ENCODE measurements at places on chromosomes 1 and 21.
A peak's percentile ranks its signal among the peaks of the same experiment; 100 is the strongest.

- DNase-seq, result no peak
Observed at GRCh38 chr1:213914392-213914791, 73.4 kb upstream of the PROX1 start.

GRCh38 chr1:193709607-193710006 is 523.2 kb upstream of the B3GALT2 start:
- DNase-seq, result no peak

- DNase-seq, result no peak
Observed at GRCh38 chr1:27345272-27345671, 3.5 kb downstream of the SYTL1 start.

- DNase-seq, result peak; percentile 35
Observed at GRCh38 chr1:16612332-16613172, 812 bp downstream of the NBPF1 start.

GRCh38 chr1:210692796-210693195 is 364.1 kb downstream of the HHAT start:
- no peak for DNase-seq

GRCh38 chr21:43681650-43682049 is 22.3 kb downstream of the RRP1B start:
- DNase-seq, result no peak

GRCh38 chr1:8925406-8925805 is 20.3 kb upstream of the CA6 start:
- no peak for DNase-seq

DNA sequence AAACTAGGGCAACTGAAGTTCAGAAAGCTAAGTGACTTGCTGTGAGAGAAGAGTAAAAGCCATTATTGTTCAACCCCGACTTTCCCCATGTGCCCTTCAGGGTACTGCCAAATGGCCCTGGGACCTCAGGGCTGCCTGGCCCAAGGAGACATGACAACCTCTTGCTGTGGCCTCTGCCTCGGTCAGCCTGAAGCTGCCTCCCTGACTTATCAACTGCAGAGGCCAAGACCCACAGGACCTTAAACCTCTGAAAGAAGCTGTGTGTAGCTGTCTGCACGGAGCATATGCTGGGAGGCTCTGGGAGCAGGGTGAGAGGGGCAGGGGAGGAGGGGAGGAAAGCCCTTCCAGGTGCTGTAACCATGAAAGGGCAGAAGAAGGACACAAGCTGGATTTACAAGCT is 35.9 kb downstream of the HMGB4 start:
- DNase-seq, result no peak

GRCh38 chr1:100152271-100152670 is 19.3 kb downstream of the TRMT13 start:
- no peak for DNase-seq

- no peak for DNase-seq
Observed at GRCh38 chr1:72891976-72892375, 609.6 kb upstream of the NEGR1 start.
